BE2C (cell line): ENCODE measurements at places on chromosomes 16 and 17.

DNA sequence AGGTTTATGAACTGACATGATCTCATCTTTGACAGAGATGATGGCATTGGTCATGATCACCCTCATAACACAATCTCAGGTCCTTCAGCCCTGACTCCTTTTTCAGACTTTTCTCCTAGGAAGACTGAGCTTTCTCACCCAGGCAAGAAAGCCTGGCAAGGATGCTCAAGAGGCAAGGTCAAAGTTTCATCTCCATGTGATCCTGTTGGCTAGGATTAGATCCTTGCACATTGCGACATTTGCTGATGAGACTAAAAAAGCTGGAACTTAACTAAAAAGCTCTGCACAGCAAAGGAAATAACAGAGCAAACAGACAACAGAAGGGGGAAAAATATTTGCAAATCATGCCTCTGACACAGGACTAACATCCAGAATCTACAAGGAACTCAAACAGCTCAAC, 444.1 kb upstream of the PSMD7 start:
- no peak for DNase-seq

DNA sequence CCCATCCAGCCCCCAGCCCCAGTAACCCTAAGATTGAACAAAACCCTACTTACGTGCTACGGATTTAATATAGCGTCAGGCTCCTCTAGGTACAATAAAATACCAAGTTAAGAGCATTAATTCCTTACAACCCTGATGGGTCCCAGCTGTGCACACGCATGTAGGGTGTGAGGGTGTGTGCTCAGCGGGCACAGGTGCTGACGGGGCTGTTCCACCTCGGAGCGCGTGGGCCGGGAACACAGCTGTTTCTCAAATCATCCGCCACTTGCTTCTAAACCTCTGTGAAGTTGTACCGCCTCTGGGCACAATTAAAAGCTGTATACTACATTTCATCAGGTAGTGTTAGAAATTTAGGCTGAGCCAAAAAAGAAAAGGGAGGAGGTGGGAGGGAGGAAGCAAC, 478.6 kb downstream of the MAF start:
- DNase-seq: no peak

GRCh38 chr16:11131706-11132105, 124.3 kb downstream of the SOCS1 start:
- DNase-seq: no peak

DNA sequence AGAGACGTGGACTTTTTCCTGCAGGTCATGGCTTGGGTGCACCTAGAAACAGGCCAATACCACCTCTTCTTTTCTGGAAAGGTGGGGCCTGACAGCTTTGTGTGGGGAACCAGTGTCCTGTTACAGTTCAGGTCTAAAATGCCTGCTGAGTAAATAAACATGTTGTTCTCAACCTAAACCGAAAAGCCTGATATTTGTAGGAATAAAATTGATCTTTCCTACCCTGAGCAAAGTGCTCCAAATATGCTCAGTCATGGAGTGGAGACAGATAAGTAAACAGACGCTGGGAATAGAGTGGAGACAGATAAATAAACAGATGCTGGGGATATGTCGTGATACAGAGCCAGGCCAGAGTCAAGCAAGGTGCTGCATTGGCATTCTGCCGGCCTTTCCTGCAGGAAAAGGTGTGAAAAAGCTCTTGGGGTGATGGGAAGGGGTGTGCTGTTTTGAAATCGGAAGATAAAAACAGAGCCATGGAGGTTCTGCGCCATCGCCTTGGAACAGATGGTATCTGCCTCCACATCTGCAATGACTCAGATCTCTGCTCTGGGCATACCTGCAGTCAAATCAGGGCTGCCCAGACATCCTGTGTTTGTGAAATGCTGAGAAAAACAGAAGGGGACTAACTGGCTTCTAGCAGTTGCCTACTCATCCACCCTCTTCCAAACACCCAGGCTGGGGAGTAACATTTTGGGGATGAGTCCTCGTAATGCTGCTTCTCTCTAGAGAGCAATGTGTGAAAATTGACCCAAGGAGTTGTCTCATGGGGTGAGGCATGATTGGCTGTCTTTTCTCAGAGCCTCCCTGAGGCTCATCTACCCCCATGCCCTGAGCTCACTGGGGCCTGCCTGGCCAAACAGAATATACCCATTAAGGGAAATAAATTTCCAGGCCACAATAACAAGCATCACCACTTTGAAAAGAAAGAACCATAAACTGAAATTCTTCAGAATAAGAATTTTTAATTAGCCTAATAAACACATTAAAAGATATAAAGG, 16.8 kb upstream of the TRPV2 start:
- DNase-seq: peak; percentile 40

DNA sequence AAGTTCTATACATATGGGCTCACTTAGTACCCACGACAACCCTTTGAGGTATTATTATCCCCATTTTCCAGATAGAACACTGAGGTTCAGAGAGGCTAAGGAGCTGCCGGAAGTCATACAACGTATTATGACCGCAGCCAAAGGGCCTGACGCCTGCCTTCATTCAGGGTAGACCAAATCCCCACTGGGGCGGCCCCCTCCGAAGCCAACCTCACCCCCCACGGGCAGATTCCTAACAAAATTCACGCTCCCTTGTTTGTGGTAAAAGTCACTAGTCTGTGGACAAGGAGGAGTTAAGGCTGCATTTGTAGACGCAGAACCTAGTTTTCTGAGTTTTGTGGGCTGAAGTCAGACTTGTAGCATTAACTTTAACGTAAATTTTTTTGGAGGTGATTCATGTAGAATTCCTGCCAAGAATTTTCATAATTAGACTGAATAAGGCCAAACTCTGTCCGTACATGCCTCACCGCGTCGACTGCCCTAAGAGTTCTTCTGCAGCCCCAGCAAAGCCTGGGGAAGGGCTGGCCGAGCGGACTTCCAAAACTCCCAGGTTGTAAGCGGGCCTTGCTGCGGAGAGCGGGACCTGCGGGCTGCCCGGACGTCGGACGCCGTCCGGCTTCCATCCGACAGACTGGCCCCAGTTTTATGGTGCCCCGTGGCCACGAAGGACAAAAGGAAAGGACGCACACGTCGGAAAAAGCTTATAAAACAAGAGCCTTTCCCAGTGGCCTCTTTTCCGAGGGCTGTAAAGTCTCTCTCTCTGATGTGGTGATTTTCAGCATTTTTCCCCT, 75.7 kb downstream of the NXN start:
- no peak for DNase-seq

GRCh38 chr17:66689221-66689620, 145.7 kb upstream of the CACNG5 start:
- DNase-seq: no peak

- peak; percentile 53 for DNase-seq
Observed at GRCh38 chr16:31455601-31456314, 3.5 kb upstream of the ARMC5 start.

DNA sequence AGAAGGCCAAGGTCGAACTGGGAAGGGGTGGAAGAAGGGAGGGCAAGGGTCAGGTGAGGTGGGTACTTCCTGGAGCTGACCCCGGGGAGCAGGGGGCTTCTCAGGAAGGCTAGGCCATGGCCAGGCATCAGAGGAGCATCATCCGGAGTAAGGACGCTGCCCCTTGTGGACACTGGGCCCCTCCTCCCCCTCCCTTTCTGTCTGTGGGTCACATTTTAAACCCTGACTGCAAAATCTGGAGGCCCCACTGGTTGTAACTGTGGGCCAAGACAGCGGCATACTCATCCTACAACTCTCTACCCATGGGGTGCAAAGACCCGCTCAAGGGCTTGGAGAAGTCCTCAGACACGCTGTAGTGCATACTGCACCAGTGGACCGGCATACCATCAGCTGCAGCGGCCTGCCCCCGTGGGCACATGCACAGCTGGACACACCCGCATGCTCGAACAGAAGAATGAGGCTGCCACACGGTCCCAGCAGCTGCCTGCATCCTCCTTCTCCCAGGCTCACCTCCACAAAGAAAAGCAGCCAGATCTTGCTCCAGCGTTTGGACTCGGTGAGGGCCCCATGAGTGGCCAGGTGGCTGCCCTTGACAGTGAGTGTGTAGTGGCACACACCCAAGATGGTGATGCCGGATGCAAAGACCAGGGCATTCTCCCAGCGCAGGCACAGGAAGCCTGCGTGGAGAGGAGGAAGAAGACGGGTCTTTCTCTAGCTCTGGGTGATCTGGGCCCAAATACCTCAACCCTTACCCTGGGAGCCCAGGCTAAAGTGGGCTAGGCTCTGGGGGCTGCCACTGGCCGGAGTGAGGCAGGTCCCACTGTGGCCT, 1.2 kb downstream of the FADS6 start:
- no peak for DNase-seq

DNA sequence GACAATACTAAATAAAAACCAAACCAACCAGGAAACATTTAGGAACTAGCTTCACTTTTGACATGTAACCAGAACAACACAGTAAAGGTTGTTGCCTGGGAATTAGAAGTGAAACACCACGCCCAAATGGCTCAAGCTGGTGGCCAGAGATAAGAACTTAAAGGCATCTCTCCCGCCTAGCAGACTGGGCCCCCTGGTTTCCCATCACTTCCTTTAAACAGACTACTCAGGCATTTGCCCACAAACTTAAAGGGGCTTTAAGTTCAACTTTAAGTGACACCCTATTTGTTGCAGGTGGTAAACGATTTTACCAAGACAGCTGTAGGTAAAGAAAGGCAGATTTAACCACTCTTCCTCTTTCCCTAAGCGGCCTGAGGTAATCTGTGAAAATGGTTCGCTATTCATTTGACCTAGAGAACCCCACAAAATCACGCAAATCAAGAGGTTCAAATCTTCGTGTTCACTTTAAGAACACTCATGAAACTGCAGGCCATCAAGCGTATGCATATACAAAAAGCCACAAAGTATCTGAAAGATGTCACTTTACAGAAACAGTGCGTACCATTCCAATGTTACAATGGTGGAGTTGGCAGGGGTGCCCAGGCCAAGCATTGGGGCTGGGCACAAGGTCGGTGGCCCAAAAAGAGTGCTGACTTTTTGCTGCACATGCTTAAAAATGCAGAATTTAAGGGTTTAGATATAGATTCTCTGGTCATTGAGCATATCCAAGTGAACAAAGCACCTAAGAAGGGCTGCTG, 40.8 kb upstream of the BPTF start:
- DNase-seq: no peak

- no peak for DNase-seq
Observed at GRCh38 chr17:61235001-61235826, 164.4 kb upstream of the TBX2 start.

GRCh38 chr17:27810902-27811557, 10.7 kb upstream of the NOS2 start:
- no peak for DNase-seq

DNA sequence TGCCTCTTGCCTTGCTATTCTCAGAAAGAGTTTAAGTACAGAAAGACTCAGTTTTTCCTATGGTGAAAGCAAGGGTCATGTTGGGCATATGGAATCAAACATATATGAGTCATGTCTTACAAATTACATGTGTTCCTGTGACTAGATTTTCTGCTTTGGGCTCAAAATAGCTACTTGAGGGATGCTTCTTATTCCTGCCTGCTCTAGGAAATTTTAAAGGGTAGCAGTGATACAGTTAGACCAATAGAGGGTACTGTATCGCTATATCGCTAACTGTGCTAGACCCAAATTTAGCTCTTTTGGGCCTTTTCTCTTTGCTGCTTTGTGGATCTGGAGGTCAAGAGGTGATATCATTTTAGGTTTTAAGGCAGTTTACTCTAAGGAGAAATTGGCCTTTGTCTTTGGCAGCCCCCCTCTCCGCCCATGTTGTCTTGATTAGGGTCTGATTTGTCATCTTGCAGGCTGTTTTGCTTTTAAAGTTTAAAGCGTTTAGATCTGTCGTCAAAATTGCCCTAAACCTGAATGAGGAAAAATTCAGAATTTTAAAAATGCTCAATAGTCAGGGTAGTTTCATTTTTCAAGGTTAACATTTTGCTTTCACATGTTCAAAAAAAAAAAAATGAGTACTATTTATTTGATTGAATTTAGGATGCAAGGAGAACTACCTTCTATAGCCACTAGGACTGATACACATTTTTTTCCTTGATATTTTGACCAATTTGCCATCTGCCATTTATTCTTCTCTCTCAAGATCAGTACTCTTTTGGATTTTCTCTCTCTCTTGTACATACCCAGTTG, 8.8 kb downstream of the NFATC3 start:
- no peak for DNase-seq

- no peak for DNase-seq
Observed at GRCh38 chr16:30985401-30986128, 558 bp downstream of the HSD3B7 start.

DNA sequence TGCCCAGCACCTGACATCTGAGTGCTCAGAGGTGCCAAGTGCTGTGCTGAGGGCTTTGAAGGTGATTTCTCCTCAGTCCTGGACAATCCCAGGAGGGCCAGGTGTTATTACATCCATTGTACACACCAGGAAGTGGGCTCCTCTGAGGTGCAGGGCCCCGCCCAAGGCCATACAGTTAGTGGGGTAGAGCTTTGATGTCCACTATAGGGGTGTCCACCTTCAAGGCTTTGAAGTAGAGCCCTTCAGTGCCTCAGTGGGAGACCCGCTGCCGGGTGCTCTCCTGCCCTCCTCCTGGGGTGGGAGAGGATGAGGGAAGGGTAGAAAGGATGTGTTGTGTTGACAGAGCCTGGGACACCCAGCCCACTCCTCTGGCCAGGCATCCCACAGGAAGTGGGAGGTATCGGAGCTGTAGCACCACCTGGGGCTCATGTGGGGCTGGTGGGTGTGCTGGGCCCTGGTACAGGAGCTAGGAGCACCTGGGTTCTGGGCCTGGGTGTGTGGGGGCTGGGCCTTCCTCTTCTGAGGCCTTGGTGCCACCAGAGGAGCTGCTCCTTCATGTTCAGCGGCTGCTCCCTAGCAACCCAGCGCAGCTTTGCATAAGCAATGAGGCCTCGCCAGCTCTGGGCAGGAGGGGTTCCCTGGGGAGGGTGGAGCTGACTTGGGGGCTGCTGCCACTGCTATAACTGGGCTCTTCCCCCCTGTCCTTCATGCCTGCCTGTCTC, 7.4 kb downstream of the LASP1 start:
- no peak for DNase-seq

DNA sequence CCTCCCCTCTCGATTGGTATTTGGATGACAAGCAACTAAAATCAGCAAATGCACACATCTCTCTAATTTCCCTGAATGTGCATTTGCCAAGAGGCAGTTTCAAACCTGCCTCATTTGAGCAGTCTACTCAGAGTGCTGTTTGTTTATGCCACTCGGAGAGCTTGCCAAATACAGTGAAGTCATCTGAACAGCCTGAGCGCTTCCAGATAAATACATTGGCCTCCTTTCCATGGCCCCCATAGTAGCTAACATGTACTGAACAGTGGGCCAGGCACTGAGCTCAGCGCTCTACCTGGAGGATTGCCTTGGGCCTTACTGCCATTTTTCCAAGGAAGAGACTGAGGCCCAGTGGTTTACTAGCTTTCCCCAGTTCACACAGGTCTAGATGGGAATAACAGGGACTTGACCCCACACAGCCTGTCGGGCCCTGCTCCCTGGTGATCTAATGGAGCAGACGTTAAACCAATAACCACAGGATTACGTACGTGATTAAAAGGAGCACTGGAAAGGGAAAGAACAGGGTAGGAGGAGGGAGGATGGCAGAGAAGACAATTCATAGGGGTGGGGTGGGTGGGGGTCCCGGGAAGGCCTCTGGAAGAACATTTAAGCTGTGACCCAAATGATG, 18.7 kb upstream of the ANKRD40CL start:
- DNase-seq: no peak

- DNase-seq: peak; percentile 78
Observed at GRCh38 chr16:85172455-85173145, 60.3 kb upstream of the CIBAR2 start.

GRCh38 chr16:10765772-10766171, 22.1 kb downstream of the NUBP1 start:
- no peak for DNase-seq

GRCh38 chr16:50667497-50668367, 13.4 kb downstream of the SNX20 start:
- no peak for DNase-seq
